Smooth muscle cell of the pulmonary artery (primary cell): ENCODE measurements at places on chromosomes 1 and 21. TPM values are rescaled to one million over a fixed set of nuclear protein-coding genes. Genes with fewer than 3 reads are reported as not detected.

Gene CAPZA1
- 136 and 173 TPM in 2 replicates for total RNA-seq

Gene POU3F1
- 0.03 TPM in 1 of 2 replicates, not detected in the other for total RNA-seq

Gene SRGAP2
- total RNA-seq: 72.7 and 112 TPM in 2 replicates

Gene RBM11
- total RNA-seq: 0.26 TPM in 1 of 2 replicates, not detected in the other

Gene JTB
- 87.9 and 105 TPM in 2 replicates for total RNA-seq

Gene SPRR2G
- total RNA-seq: not detected in 2 replicates

Gene MFSD2A
- total RNA-seq: 1.4 and 5.2 TPM in 2 replicates

Gene CLDN17
- not detected in 2 replicates for total RNA-seq

Gene MCOLN2
- total RNA-seq: 0.85 and 1.3 TPM in 2 replicates

Gene LORICRIN
- total RNA-seq: not detected in 2 replicates

Gene ZNF683
- not detected in 2 replicates for total RNA-seq

Gene REN
- total RNA-seq: not detected in 2 replicates

Gene VHLL
- total RNA-seq: 0.13 and 0.92 TPM in 2 replicates

Gene TDRD10
- total RNA-seq: not detected in 2 replicates

Gene FNDC10
- total RNA-seq: 3.6 and 8.2 TPM in 2 replicates

Gene CORT
- total RNA-seq: 0.33 and 0.43 TPM in 2 replicates

Gene SSU72
- 65.1 and 76.9 TPM in 2 replicates for total RNA-seq

Gene LRRN2
- total RNA-seq: not detected in 2 replicates

Gene HMGCS2
- total RNA-seq: not detected in 2 replicates

Gene WDR26
- total RNA-seq: 102 and 128 TPM in 2 replicates

Gene ATP1B1
- 9.2 and 17.0 TPM in 2 replicates for total RNA-seq

Gene LCE2D
- not detected in 2 replicates for total RNA-seq

Gene ERICH3
- not detected in 2 replicates for total RNA-seq

Gene PTPN7
- total RNA-seq: not detected in 2 replicates

Gene NPPA
- total RNA-seq: not detected in 2 replicates

Gene CRNN
- total RNA-seq: not detected in 2 replicates

Gene CYP4A11
- total RNA-seq: not detected in 2 replicates

Gene PLA2G2F
- not detected in 2 replicates for total RNA-seq

Gene TMEM54
- 30.8 and 49.7 TPM in 2 replicates for total RNA-seq

Gene ATP6V1G3
- total RNA-seq: not detected in 2 replicates

Gene PCP4
- not detected in 2 replicates for total RNA-seq

Gene RNPC3
- total RNA-seq: 3.1 and 4.2 TPM in 2 replicates
